ENCODE measurements at places on chromosomes 4 and X. TPM values are rescaled to one million over a fixed set of nuclear protein-coding genes. Genes with fewer than 3 reads are reported as not detected.
A peak's percentile ranks its signal among the peaks of the same experiment; 100 is the strongest.

DNA sequence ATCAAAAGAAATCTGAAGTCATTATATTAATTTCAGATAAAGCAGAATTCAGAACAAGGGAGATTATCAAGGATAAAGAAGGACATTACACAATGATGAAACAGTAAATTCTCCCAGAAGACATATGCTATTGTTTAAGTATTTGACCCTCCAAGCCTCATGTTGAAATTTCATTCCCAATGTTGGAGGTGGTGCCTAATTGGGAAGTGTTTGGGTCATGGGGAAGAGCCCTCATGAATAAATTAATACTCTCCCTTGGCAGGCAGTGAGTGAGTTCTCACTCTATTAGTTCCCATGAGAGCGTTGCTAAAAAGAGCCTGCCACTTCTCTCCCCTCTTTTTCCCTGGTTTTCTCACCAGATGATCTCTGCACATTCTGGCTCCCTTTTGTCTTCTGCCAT lies 249.9 kb upstream of the GRIA3 start:
- no peaks in the 10 kb centered on the region for H3K36me3 ChIP-seq
- DNase-seq = no peak
- no peak overlapping the region for H3K27ac ChIP-seq
- no peaks in the 10 kb centered on the region for H3K27me3 ChIP-seq
- no peak overlapping the region for H3K4me3 ChIP-seq
- no peaks in the 10 kb centered on the region for H3K4me1 ChIP-seq

- DNase-seq = no peak
- H3K4me1 ChIP-seq = no peaks in the 10 kb centered on the region
- no peaks in the 10 kb centered on the region for H3K36me3 ChIP-seq
- H3K27ac ChIP-seq = no peak overlapping the region
These were observed 242.9 kb upstream of the GK2 start for GRCh38 chr4:79650794-79651431.

DNA sequence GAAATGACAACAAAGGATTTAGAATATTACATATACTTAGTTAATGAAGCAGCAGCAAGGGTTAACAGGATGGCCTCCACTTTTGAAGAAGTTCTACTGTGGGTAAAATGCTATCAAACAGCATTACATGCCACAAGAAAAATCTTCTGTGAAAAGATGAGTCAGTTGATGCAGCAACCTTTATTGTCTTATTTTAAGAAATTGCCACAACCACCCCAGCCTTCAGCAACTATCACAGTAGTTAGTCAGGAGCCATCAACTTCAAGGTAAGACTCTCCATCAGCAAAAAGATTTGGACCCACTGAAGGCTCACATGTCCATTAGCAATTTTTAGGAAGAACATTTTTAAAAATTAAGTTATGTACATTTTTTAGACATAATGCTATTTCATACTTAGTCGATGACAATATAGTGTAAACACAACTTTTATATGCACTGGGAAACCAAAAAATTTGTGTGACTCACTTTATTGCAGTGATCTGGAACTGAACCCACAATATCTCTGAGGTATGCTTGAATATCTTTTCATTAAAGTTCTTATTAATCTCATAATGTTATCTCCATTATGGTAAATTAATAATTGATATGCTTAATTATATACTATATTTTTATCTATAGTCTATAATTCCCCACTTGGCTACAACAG lies 81.2 kb downstream of the SPCS3 start:
- no peaks in the 10 kb centered on the region for H3K27me3 ChIP-seq
- H3K4me1 ChIP-seq = no peaks in the 10 kb centered on the region
- H3K27ac ChIP-seq = no peak overlapping the region
- no peak for DNase-seq
- no peak overlapping the region for H3K4me3 ChIP-seq
- no peaks in the 10 kb centered on the region for H3K36me3 ChIP-seq

DNA sequence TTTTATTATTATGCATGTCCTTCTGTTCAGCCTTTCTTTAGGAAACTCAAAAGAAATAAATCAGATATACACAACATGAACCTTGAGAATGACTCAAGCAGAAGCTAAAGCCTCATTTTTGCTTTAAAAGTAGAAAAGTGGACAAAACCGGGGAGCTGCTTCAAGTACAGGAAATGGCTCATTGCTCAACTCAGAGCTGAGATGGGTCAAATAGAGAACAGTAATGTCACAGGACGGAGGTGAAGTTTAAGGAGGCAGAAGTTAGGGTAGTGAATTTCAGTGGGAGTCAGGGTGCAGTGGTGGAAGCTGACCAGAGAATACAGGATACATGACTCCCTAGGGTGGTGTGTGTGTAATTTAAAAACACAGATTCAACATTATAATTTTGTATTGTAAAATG lies 22.2 kb downstream of the PHKA2 start:
- no peak overlapping the region for H3K27ac ChIP-seq
- DNase-seq = no peak
- H3K4me3 ChIP-seq = no peak overlapping the region
- H3K4me1 ChIP-seq = peaks cover 22% of the 10 kb centered on the region
- H3K36me3 ChIP-seq = no peaks in the 10 kb centered on the region
- H3K27me3 ChIP-seq = no peaks in the 10 kb centered on the region

- no peaks in the 10 kb centered on the region for H3K36me3 ChIP-seq
- peaks cover 28% of the 10 kb centered on the region for H3K27me3 ChIP-seq
- H3K4me1 ChIP-seq = no peaks in the 10 kb centered on the region
These were observed 11.1 kb downstream of the ANXA3 start for GRCh38 chr4:78562687-78563086.

Gene MAGEA6
- total RNA-seq = not detected

GRCh38 chrX:121987163-121987562 lies 939.8 kb downstream of the GLUD2 start:
- no peak overlapping the region for H3K4me3 ChIP-seq
- H3K27me3 ChIP-seq = no peaks in the 10 kb centered on the region
- H3K4me1 ChIP-seq = no peaks in the 10 kb centered on the region
- H3K27ac ChIP-seq = no peak overlapping the region
- DNase-seq = no peak

Gene EPGN
- 0.43 TPM for total RNA-seq

Gene MAGEC2
- total RNA-seq = not detected

- H3K36me3 ChIP-seq = peaks cover 2% of the 10 kb centered on the region
- H3K27me3 ChIP-seq = peaks cover 3% of the 10 kb centered on the region
- peaks cover 8% of the 10 kb centered on the region for H3K4me1 ChIP-seq
- no peak overlapping the region for H3K27ac ChIP-seq
- DNase-seq = no peak
These were observed 92.9 kb downstream of the ANK2 start for GRCh38 chr4:113142351-113142750.

DNA sequence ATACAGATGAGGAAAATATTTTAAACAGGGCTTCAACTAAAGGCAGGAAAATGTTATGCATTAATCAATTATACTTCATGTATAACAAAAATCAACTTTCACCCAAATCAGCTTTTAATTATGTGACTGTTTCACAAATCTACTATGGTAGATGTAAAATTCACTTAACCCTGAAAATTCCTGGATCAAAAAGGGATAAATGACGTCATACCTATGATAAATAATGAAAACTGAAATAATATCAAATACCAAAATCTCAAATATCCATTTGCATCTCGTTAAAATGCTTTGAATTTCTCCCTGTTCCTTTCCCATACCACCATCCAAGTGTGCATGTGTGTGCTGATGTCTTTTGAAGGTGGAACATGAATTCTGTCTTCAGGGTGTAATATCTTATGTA lies 11.5 kb downstream of the S100G start:
- no peaks in the 10 kb centered on the region for H3K36me3 ChIP-seq
- DNase-seq = no peak
- H3K4me1 ChIP-seq = no peaks in the 10 kb centered on the region
- H3K4me3 ChIP-seq = no peak overlapping the region

DNA sequence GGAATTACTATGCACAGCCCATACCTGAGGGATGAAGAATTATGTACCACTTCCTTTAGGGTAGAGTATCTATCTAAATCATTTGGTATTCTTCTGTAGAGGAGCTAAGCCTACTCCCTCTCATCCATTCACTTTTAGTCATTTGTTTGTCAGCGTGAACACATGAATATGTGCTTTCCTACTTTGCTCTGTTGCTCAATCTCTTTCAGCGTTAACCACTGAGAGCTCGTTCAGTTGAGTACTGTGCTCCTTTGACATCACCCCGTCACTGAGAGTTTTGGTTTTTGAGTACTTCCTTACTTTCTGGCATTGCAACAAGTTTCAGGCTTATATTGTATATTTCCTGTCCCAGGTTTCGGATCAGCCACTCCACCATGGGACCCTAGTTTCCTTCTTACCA lies 700.6 kb downstream of the NLGN4X start:
- no peaks in the 10 kb centered on the region for H3K4me1 ChIP-seq
- no peak overlapping the region for H3K27ac ChIP-seq
- no peaks in the 10 kb centered on the region for H3K36me3 ChIP-seq
- no peak for DNase-seq
- H3K4me3 ChIP-seq = no peak overlapping the region

Gene MXRA5
- total RNA-seq = not detected

- no peak overlapping the region for H3K4me3 ChIP-seq
- no peak overlapping the region for H3K27ac ChIP-seq
- no peak for DNase-seq
- H3K27me3 ChIP-seq = peaks cover 20% of the 10 kb centered on the region
- no peaks in the 10 kb centered on the region for H3K36me3 ChIP-seq
- H3K4me1 ChIP-seq = no peaks in the 10 kb centered on the region
These were observed 2.6 kb downstream of the NLGN4X start for GRCh38 chrX:6225911-6226595.

Gene NRK
- not detected for total RNA-seq

Gene TCEANC
- total RNA-seq = 4.6 TPM

GRCh38 chrX:42107495-42108488 lies 184.4 kb upstream of the CASK start:
- no peaks in the 10 kb centered on the region for H3K27me3 ChIP-seq
- H3K4me1 ChIP-seq = peaks cover 25% of the 10 kb centered on the region
- H3K36me3 ChIP-seq = peaks cover 10% of the 10 kb centered on the region
- H3K4me3 ChIP-seq = no peak overlapping the region
- DNase-seq = no peak
- H3K27ac ChIP-seq = no peak overlapping the region

GRCh38 chr4:138104284-138104680 lies 137.9 kb downstream of the SLC7A11 start:
- H3K27ac ChIP-seq = no peak overlapping the region
- H3K36me3 ChIP-seq = no peaks in the 10 kb centered on the region
- H3K4me1 ChIP-seq = no peaks in the 10 kb centered on the region
- no peaks in the 10 kb centered on the region for H3K27me3 ChIP-seq
- DNase-seq = no peak

DNA sequence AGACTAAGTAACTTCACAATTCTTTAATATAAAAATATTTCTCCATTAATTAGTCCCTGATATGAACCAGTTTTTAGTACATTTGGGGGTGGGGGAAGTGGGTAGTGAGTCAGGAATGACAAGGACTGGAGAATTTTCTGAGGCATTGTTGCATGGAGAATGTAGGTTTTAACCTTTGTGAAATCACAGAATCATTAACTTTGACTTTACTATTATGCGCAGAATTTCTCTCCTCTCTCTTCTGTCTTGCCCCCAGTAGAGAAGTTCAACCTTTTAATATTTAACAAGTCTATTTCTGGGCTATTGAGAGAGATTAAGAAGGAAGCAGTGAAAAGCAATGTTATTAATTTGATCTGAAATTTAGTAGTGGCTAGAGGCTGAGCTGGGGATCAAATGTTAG lies 597.0 kb downstream of the PCDH18 start:
- no peak overlapping the region for H3K27ac ChIP-seq
- no peak overlapping the region for H3K4me3 ChIP-seq
- no peaks in the 10 kb centered on the region for H3K36me3 ChIP-seq
- H3K27me3 ChIP-seq = no peaks in the 10 kb centered on the region
- no peak for DNase-seq
- H3K4me1 ChIP-seq = no peaks in the 10 kb centered on the region

Gene USP26
- total RNA-seq = not detected

GRCh38 chrX:139388254-139388653 lies 142.3 kb upstream of the F9 start:
- no peaks in the 10 kb centered on the region for H3K27me3 ChIP-seq
- DNase-seq = no peak
- no peak overlapping the region for H3K4me3 ChIP-seq
- no peak overlapping the region for H3K27ac ChIP-seq
- H3K36me3 ChIP-seq = no peaks in the 10 kb centered on the region

GRCh38 chrX:149909324-149910177 lies 19.8 kb upstream of the HSFX4 start:
- H3K27me3 ChIP-seq = peaks cover 1% of the 10 kb centered on the region
- no peaks in the 10 kb centered on the region for H3K36me3 ChIP-seq
- H3K27ac ChIP-seq = no peak overlapping the region
- H3K4me1 ChIP-seq = peaks cover 4% of the 10 kb centered on the region
- no peak overlapping the region for H3K4me3 ChIP-seq
- DNase-seq = peak; percentile 22

- peak within 1 kb of the TSS; percentile 67 for H3K27ac ChIP-seq
- H3K36me3 ChIP-seq = peaks cover 18% of the 10 kb centered on the region
- no peak for DNase-seq
- H3K4me1 ChIP-seq = peaks cover 18% of the 10 kb centered on the region
- peak within 1 kb of the TSS; percentile 61 for H3K4me3 ChIP-seq
These were observed at the start of gene DNASE1L1 for GRCh38 chrX:154409222-154409871. DNASE1L1 (minus strand) TSS chrX:154409254; CDS start chrX:154405568, 3,686 bp downstream.

- DNase-seq = no peak
- no peak overlapping the region for H3K4me3 ChIP-seq
- H3K27me3 ChIP-seq = no peaks in the 10 kb centered on the region
- peaks cover 9% of the 10 kb centered on the region for H3K4me1 ChIP-seq
These were observed 34.1 kb downstream of the TNIP2 start for GRCh38 chr4:2722033-2722432.

Gene DRD5
- total RNA-seq = not detected

Gene DCX
- not detected for total RNA-seq

DNA sequence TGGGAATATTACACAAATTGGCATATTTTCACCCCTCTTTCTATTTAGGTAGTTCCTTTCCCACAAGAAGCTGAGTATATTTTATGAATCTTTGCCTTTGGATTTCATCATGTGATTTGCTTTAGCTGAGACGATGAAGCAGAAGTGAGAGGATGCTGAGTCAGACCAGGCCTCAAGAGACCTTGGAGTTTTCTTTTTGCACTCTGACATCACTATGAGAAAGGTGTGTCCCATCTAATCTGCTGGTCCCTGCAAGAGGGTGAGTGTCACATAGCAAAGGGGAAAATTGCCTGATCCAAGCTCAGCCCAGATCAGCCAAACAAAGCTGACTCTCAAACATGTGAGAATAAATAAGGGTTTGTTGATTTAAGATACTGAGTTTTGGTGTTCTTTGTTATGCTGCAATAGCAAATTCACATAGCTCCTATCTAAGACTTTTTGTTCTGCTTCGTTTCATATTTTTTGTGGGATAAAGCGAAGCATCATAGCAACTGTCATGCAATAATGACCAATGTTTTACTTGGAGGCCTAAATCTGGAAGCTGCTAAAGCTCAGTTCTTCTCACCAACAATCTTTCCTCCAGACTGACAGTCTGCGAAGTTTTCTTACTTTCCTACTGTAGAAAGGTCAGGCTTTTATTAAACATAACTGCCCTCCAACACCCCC lies 176.9 kb downstream of the PDHA2 start:
- no peaks in the 10 kb centered on the region for H3K27me3 ChIP-seq
- no peaks in the 10 kb centered on the region for H3K4me1 ChIP-seq
- H3K27ac ChIP-seq = no peak overlapping the region
- no peak overlapping the region for H3K4me3 ChIP-seq
